Dorsolateral prefrontal cortex (tissue), 122 donors: ENCODE measurements at places on chromosomes 1 and 21.

DNA sequence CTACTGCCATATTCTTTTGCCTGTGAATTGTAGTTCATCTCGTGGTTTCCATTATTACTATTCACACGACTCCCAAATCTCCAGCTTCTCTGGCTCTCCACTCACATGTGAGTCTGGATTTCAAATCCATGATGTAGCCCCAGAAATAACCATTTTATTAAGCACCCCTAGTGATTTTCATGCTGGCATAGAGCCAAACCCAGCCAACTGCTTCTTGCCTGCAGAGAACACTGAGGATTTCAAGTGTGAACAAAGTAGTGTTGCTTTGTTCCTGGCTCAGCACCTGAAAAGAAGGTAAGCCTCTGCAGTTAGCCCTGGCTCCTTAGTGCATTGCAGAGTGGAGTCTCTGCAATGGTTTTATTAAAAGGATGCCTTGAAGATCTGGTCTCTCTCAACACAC lies 25.9 kb downstream of the UTP25 start:
- no peak for DNase-seq

DNA sequence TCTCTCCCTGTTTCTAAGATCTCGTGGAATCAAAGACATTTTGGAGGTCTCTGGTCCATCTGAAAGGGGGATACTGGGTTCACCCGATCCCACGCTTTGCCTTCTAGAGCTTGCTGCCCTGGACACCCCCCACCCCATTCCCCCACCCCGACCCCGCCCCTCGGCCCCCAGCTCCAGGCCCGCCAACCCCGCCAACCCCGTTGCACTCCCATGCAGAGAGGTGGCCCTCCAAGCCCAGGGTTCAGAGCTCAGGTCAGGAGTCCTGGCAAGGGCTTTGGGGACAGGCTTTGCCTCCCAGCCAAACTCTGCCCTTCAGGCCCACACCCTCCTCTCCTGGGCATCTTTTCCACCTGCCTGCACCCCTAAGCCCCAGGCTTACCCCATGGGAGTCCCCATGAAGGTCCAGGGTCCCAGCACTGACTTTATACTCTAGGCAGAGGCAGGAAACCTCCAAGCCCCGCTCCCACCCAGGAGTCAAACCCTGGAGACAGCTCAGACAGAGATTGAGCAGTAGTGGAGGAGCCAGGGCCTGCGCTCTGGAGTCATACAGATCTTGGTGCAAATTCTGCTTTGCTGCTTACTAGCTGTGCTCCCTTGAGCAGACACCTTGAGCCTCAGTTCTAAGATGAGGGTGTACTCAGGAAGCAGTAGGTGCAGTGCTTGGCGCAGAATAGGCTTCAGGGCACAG lies 155.9 kb downstream of the FOXD2 start:
- DNase-seq, result no peak

GRCh38 chr1:29639741-29640427 lies 403.6 kb downstream of the PTPRU start:
- DNase-seq, result no peak

DNA sequence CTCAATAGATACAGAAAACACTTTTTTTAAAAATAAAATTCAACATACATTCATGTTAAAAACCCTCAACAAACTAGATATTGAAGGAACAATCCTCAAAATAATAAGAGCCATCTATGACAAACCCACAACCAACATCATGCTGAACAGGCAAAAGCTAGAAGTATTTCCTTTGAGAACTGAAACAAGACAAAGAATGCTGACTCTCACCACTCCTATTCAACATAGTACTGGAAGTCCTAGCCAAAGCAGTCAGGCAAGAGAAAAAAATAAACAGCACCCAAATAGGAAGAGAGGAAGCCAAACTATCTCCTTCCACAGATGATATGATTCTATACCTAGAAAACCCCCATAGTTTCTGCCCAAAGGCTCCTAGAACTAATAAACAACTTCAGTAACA lies 46.2 kb upstream of the IVNS1ABP start:
- DNase-seq, result no peak

DNA sequence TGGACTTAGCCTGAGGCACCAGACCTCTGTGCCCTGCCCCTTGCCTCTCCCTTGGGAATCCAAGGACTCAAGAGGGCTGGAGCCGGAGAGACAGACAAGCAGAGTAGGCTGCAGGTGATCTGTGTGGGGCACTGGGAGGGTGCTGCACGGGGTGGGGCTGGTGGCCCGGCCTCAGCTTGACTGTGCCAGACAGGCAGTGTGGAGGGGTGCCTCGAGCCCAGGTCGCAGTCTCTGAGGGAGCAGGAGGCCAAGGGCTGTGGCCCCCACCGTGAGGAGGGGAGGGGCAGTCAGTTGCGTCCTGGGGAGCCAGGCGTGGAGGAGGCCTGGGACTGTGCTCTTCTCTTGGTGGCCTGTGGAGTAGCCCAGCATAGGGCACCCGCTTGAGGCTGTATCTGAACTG lies 4.0 kb downstream of the GABRD start:
- no peak for DNase-seq

- no peak for DNase-seq
These were observed 76.8 kb upstream of the KCNJ6 start for GRCh38 chr21:37993071-37993470.

- DNase-seq, result no peak
These were observed 24.3 kb upstream of the PCP4 start for GRCh38 chr21:39842741-39843459.

DNA sequence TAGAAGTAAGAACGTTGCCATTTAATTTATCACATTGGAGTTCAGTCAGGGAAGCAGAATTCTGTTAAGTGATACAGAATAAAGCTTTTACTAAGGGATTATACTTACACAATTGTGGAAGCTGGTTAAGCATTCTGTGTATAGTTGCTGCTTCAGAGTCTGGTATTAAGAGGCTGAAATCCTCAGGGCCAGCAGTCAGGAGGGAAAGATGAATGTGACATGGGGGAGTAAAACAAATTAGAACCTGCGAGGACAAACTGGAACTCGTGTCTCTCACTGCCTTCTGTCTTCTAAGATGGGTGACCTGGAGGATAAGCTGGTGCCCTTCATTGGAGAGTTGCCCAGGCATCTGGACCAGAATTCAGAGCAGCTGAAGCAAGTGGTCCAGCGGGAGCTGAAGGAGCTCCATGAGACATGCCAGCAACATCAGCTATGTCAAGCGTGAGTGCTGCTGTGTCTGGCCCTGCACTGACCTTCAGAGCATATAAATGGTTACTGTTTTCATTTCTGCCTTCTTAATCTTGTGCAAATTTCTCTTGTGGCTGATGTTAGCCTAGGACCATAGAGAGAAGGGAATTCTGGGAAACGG lies 23.0 kb downstream of the MARK1 start:
- DNase-seq, result no peak

- DNase-seq, result no peak
These were observed 319.4 kb upstream of the ST6GALNAC5 start for GRCh38 chr1:76547916-76548315.

DNA sequence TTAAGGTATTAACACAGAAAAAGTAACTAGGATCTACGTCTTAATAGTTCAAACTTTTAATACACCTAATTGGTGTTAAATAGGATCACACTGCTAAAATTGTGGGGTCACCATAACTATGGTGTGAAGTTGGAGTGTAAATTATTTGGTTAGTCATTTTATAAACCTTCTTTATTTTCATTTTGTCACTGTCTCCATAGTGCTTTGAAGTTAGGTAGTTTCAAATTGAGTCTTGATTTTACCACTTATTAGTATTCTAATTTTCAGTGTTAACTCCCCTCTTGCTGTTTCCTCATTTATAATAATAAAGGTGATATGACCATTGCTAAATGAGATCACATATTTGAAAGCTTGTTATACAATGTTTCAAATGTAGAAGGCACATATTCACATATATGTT lies 738.1 kb upstream of the CHRM3 start:
- DNase-seq, result no peak

DNA sequence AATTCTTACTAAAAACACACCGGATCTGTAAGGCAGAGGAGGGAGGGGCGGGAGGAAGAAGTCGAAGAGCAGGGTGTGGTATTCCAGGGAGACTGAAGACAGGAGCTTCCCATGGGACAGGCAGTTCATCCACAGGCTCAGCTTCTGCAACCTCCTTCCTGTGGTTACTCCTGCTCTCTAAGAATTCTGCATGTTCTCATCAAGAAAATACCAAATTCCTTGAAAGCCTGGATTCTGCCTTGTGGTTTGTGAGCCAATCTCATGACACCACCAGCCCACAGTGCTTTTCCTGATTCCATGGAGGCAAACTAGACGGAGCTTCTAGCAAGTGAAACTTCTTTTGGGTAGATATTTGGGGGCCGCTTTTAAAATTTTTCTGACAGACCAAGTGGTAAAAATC lies 1.1 kb upstream of the ST6GALNAC3 start:
- no peak for DNase-seq

- no peak for DNase-seq
These were observed 299.5 kb downstream of the ST6GALNAC3 start for GRCh38 chr1:76374086-76374485.

- DNase-seq, result no peak
These were observed 131.8 kb downstream of the CTH start for GRCh38 chr1:70542856-70543255.

DNA sequence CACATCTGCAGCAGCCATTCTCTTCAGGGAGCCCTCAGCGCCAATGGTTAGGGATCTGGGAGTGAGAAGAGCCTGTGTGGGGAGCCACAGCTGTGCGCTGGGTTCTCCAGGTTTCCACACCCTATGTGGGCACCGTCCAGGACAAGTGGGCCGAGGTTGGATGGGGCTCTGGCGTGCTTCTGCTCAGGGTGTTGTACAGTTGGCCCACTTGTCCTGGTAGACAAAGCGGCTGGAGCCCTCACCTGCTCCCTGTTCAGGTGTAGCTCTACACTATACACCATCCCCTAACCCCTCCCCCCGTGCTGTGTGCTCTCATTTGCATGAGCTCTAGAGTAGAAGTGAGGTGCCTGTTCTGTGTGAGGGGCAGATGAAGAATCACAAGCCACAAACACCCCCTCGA lies 12.2 kb downstream of the SH3BP5L start:
- DNase-seq, result no peak

GRCh38 chr1:234530672-234531071 lies 51.7 kb upstream of the TARBP1 start:
- DNase-seq, result no peak

GRCh38 chr1:116605315-116605714 lies 34.5 kb upstream of the CD58 start:
- no peak for DNase-seq

- no peak for DNase-seq
These were observed 48.4 kb downstream of the TRMT1L start for GRCh38 chr1:185108321-185108720.

DNA sequence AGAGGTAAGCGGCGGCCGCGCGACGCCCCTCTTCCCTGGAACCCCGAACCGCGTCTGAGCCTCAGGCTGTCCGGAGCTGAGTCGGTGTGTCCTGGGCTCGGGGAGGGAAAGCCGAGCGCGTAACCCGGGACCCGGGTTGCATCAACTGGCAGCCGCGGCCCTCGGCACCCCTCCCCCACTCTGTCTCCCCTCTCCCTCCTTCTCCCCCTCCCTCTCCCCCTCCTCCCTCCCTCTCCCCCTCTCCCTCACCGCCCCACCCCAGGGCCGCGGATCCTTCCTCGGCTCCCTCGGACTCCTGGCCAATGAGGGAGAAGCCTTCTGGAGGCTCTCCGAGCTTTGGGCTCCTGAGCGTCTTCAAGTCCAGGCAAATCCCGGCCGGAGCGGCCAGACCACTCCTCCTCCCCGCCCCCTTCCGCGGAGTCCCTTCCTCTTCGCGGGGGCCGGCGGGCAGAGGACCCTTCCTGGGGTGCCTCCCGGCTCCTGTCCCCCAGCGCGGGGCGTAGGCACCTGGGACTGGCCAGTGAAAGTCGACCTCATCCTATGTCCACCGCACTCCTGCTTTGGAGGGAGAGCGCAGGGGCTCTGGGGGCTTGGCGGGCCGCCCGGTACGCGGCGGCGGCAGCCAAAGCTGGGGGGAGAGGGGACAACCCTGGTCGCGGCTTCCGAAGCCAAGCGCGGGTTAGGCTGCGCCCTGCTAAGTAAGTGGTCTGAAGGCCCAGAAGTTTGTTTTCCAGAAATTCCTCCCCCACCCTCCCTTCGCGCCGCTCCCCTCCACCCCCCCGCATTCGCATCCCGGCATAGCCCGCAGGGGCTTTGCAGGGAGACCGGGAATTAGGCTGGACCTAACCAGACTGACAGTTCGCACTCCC lies 850 bp downstream of the SESN2 start:
- peak; percentile 62 for DNase-seq

DNA sequence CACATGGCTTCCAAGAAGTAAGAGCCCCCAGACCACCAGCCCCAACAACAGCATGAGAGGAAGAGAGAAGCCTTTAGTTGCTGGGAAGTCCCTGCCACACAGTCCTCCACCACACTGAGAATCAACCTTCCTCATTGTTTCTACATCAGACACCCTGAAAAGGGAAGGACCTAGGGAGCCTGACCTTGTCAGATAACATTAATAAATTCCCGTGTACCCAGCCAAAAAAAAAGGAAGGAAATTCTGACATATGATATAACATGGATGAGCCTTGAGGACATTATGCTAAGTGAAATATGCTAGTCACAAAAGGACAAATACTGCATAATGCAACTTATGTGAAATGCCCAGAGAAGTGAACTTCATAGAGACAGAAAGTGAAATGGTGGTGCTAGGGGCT lies 65.6 kb upstream of the ARHGAP29 start:
- no peak for DNase-seq

- DNase-seq, result no peak
These were observed 7.8 kb downstream of the ABCD3 start for GRCh38 chr1:94425821-94426484.

- no peak for DNase-seq
These were observed 141.7 kb downstream of the PHTF1 start for GRCh38 chr1:113617438-113618141.

DNA sequence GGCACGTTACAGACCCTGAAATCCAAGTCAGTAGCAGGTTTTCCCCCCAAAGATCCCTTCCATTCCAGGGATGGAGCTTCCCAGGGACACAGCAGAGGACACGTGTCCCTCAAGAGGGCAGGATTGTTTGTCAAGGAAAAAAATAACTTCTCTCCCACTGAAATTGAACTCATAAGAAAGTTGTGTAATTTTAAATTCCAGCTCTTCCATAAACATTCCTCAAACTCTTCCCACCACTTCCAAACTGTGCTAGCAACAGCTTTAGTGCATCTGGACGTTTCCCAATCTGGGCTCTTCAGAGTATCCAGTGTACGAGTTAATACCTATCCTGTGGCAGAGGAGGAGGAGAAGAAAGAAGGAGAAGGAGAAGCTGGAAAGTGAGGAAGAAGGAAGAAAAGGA lies 79.6 kb downstream of the PSMG1 start:
- no peak for DNase-seq

DNA sequence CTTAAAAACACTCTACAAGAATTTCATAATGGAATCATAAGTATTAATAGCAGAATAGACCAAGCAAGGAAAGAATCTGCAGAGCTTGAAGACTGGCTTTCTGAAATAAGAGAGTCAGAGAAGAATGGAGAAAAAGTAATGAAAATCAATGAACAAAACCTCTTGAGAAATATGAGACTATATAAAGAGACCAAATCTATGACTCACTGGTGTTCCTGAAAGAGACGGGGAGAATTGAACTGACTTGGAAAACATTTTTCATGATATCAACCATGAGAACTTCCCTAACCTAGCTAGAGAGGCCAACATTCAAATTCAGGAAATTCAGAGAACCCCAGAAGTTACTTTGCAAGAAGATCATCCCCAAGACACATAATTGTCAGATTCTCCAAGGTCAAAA lies 85.6 kb downstream of the GDAP2 start:
- no peak for DNase-seq

- DNase-seq, result no peak
These were observed 77.1 kb upstream of the TNR start for GRCh38 chr1:175820456-175821025.
